Lung microvascular endothelial cell (primary cell): ENCODE measurements at places on chromosomes 5 and 9. TPM values are rescaled to one million over a fixed set of nuclear protein-coding genes. Genes with fewer than 3 reads are reported as not detected.

Gene CDC20B
- under 0.01 TPM in 2 replicates for total RNA-seq

Gene FAM153A
- total RNA-seq = not detected in 2 replicates

Gene FGD3
- not detected in 2 replicates for total RNA-seq

Gene FAM221B
- not detected in 2 replicates for total RNA-seq

Gene CTXN3
- not detected in 2 replicates for total RNA-seq

Gene EGR1
- 0.44 and 4.8 TPM in 2 replicates for total RNA-seq

Gene ZFP37
- total RNA-seq = 0.87 and 0.99 TPM in 2 replicates

Gene PAIP1
- 71.3 and 71.8 TPM in 2 replicates for total RNA-seq
